RPMI8226 (cell line): ENCODE measurements at places on chromosomes 7 and 10.

- no peak for DNase-seq
These were observed 525.8 kb downstream of the NRG3 start for GRCh38 chr10:82400841-82401240.

DNA sequence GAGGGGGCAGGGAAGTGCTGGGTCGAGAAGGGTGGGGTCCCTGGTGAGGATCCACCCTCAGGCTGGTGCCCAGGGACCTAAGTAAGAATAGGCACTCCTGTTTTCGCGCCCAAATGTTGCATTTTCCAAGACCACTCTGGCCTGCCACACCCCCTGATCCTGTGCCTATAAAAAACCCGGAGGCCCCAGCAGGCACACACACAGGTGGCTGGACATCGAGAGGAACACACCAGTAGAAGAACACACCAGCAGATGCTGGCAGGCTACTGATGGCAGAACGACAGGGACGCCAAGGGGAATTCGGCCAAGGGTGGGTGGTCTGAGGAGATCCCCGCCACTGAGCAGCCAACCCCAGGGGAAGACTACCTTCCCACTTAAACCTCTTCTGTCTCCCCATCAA, 633.9 kb upstream of the POT1 start:
- peak; percentile 37 for DNase-seq

DNA sequence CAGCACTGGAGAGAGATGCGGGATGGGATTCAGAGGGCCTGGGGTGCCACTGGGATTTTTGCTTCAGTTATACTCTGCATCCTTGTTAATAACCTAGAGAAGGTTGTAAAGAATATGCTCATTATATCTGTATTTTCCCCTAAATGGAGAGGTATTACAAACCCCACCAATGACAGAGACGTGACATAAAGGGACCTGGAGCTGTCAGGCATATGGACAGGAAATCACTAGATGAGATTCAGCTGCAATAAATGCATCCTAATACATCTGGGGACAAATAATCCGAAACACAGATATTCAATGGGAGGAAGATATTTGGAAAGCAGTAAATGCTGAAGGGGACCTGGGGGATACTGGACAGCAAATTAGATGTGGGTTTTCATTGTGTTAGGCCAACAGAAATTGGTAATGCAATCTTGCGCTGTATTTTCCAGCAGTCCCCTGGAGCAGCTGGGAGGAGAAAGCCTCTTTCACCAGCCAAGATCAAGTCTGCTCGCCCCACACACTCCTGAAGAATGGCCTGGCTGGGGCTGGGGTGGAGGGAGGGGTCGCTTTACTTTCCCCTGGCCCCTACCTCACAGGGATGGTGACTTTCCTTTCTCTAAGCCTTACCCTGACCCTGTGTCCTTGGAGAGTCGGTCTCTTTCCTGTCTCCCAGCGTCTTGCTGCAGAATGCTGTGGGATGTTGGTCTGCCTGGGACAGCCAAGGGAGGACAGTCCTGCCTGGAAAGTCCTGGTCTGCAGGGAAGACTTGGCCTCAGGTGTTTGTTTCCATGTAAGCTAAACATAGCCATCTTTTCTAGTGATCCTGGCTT, 653.8 kb downstream of the LRMDA start:
- DNase-seq, result no peak

GRCh38 chr10:100977436-100977835, 8.1 kb downstream of the SEMA4G start:
- DNase-seq, result no peak

DNA sequence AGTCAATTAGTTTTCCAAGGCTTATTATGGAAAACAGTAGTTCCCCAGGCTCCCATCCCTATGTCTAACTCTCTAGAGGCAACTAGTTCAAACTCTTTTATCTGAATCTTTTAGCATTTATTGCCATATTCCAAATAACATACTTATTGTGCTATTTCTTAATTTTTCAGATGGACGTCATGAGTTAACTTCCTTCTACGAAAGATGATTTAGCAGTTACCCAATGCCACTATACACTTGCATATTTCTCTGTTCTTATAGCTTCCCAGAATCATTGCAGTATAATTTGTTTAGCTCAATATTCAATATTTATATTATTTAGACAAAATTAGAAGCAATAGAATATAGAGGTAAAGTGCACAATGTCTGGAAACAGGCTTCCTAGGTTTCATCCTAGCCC, 52.8 kb downstream of the REEP3 start:
- no peak for DNase-seq

GRCh38 chr10:27344568-27345454, 104.2 kb upstream of the ACBD5 start:
- no peak for DNase-seq

DNA sequence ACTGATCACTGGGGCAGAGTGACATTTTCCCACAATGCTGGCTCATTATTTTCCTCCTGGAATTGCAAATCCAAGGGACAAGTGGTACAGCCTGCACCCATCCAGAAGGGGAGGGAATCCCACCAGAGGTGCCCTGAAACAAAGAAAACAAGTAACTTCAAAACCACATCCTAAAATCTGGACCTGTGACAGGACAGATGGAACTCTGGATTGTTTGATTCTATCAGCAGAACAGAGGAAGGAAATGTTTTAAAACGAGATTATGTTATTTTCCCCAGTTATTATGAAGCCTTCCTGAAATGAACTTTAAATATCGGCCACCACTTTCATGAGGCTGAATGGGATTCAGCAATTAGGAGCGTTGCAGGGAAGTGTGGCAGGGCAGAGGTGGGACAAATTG, 62.2 kb upstream of the ECHDC3 start:
- no peak for DNase-seq

GRCh38 chr10:69516316-69516715, 56.9 kb downstream of the NEUROG3 start:
- DNase-seq, result peak; percentile 67

GRCh38 chr7:125059861-125060456, 130.3 kb upstream of the POT1 start:
- no peak for DNase-seq

DNA sequence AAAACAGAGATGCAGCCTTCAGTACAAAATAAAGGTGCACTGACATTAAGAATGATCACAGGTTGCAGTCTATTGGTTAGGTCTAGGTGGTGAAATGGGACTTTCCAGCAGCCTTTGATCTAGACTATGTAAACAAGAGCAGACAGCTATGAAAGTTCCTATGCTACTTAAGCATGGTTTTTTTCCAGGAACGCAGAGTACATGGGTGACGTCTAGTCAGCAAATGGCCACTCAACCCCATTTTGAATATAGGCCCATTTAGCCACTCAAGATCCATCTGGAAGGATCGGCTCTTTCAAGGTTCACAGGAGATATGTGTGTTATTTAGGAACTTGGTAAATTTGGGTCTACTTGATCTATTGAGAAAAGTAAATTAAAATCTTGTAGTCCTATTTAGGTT, 1424.6 kb upstream of the LRRTM3 start:
- DNase-seq, result no peak

GRCh38 chr10:98916526-98917125, 319.0 kb downstream of the HPSE2 start:
- DNase-seq, result no peak

- no peak for DNase-seq
These were observed 478.0 kb upstream of the KLF6 start for GRCh38 chr10:4262870-4263600.

- DNase-seq, result no peak
These were observed 126.8 kb downstream of the NEURL1 start for GRCh38 chr10:103620352-103620740.

DNA sequence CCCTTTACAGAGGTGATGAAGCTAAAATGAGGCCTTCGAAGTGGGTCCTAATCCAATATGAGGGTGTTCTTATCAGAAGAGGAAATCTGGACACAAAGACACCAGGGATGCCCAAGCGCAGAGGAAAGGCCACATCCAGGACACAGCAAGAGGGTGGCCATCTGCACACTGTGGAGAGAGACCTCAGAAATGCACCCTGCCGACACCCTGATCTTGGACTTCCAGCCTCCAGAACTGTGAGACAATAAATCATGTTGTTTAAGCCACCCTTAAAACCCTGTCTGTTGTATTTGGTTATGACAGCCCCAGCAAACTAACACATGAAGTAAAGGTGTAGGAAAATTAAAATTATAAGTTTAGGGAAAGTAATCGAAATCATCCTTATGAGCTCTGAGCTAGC, 64.0 kb downstream of the CDC123 start:
- no peak for DNase-seq

- DNase-seq, result no peak
These were observed 51.8 kb downstream of the ARHGAP12 start for GRCh38 chr10:31876652-31877352.

- DNase-seq, result no peak
These were observed 386.3 kb downstream of the TNS3 start for GRCh38 chr7:47195641-47196040.

GRCh38 chr7:35605760-35606159, 89.2 kb downstream of the HERPUD2 start:
- DNase-seq, result no peak

DNA sequence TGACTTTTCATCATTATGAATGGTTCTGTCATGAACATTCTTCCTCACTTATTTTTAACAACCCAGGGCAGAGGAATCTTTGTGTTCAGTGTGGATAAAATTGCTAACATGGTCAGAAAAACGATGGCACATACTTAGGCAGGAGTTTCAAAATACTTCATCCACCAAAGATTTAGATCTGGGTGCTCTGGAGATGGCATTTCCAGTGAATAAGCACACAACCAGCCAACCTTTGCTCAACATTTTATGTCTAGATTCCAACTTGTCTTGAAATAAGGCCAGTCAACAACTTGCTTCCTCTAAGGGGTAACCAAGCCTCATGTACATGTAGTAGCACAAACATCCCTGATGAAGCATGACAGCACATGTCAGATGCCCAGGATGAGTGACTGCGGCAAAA, 33.4 kb upstream of the ADRB1 start:
- DNase-seq, result no peak

DNA sequence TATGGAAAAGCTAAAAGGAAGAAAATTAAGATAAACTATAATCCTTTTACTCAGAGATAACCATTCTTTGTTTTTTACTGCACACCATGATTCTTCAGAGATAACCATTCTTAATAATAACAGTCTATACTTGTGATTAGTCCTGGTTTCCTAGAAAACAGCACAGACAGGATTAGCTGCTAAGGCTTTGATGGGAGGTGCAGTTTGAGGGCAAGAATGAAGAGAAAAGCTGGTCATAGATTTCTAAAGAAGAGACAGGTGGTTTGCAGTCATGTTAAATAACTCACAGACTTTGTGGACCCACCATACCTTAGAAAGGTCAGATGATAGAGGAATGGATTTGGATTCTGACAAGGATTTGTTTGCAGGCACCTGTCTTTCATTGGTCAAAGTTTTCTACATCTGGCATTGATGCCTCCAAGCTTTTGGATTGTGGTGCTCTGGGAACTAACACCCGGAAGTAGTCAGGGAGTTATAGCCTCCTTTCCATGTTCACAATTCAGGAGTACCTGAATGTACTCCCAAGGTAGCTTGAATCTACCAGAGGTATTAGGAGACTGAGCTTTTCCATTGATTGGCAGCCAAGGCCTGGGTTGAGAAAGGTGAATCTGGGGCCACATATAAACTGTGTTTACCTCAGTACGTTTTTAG, 3.7 kb downstream of the SMC3 start:
- DNase-seq, result no peak

DNA sequence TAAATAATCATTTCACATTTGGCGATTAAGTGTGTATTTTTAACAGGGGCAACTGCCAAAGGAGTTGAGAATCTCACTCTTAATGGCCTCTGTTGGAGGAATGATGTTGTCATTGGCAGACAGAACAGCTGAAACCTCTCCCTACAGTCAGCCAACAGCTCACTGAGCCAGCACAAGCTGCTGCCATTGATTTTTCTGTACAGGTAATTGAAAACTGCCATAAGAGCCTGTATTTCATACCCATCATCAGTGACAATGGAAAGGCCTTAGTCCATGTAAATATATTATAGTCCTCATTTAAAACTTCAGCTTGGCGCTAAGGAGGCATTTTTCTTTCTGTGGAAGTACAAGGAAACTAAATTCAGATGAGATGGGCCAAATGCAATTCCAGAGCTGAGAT, 28.1 kb upstream of the PTN start:
- no peak for DNase-seq

- no peak for DNase-seq
These were observed 13.0 kb upstream of the BAMBI start for GRCh38 chr10:28664369-28664740.

GRCh38 chr10:102230264-102230860, 4.3 kb downstream of the ELOVL3 start:
- peak; percentile 59 for DNase-seq

DNA sequence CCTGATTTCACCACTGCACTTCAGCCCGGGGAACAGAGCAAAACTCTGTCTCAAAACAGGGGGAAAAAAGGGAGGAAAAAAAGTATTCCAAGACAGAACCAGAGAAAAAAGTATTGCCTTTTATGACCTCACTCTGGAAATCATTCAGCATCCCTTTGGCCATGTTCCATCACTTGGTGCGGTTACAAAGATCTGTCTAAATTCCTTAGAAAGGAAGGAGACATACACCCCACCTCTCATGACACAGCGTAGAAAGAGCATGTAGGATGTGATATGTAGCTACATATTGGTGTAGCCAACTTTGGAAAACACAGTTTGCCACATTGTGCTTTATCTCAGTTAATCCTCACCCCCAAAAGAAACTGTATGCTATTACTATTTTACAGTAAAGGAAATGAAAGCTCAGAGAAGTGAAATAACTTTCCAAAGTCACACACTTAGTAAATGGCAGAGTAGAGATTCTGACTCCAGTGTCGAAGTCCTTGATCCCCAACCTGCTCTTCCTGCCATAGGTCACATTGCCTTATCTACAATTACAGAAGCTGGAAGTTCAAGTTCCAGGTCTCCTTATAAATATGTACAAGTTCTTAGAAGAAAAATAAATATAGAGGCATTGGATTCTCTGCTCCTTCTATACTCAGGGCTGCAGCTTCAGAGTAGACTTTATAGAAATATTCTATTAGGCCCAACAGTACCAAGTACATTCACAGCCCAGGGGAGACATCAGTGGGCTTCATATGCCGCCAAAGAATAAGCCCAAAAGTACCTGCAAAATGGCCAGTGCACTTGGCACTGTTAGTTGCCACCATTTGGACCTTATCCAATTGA, 91.6 kb upstream of the KMT2E start:
- DNase-seq, result no peak

DNA sequence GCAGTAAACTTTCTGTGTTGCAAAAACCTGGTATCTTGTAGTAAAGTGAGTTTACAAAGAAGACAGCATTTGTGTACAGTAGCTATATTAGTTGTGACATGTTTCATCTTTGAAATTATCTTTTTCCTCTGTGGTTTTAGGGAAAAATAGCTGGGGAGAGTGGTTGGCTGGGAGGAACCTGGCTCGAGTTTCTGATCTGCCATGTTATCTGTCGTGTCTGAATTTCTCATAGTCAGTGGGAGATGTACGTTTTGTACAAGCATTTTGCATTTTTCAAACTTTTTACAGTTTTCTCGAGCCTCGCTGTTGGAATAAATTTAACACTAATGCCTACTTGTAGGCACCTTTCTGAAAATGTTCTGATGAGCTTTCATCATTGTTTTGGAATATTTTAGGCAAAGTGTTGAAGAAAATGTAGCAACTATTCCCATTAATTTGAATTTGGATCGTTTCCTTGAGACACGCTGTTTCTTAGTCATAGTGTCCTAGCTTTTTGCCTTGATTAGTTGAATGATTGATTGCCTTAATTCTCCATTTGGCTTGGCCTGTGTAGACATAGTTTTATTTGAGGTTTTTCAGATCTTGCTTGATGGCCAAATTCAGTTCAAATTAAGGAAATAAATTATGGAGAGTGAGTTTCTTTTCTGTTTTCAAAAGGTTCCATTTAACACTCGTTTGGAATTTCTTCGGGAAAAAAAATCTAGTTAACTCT, 65.1 kb downstream of the CAMK1D start:
- DNase-seq, result no peak

- peak; percentile 58 for DNase-seq
These were observed 83.0 kb upstream of the SEC61G start for GRCh38 chr7:54841772-54842697.
